ENCODE measurements at places on chromosomes 2 and 18. TPM values are rescaled to one million over a fixed set of nuclear protein-coding genes. Genes with fewer than 3 reads are reported as not detected.

The AQP12A gene
- total RNA-seq = not detected

The ZNF516 gene
- total RNA-seq = 24.3 TPM

The RNF138 gene
- 26.0 TPM for total RNA-seq

The MEIS1 gene
- total RNA-seq = 144 TPM

The GORASP2 gene
- 51.4 TPM for total RNA-seq

The MAPK4 gene
- total RNA-seq = 16.1 TPM

The STARD6 gene
- not detected for total RNA-seq

The WDR33 gene
- total RNA-seq = 45.1 TPM

The CCDC102B gene
- 10.0 TPM for total RNA-seq

The RAMP1 gene
- 419 TPM for total RNA-seq

The BMP10 gene
- total RNA-seq = not detected

The GAREM1 gene
- total RNA-seq = 7.1 TPM

The ADGRF3 gene
- not detected for total RNA-seq

The COLEC11 gene
- total RNA-seq = 2.9 TPM

The RUFY4 gene
- total RNA-seq = 0.55 TPM

The ITGA6 gene
- total RNA-seq = 21.6 TPM

The ABCG8 gene
- total RNA-seq = not detected

The TTC31 gene
- 23.4 TPM for total RNA-seq

The KLHL29 gene
- total RNA-seq = 18.8 TPM

The RGPD6 gene
- 44.6 TPM for total RNA-seq

The GRB14 gene
- total RNA-seq = 19.8 TPM

The DNAJC5G gene
- not detected for total RNA-seq

The CNDP1 gene
- total RNA-seq = not detected

The PLCD4 gene
- 42.4 TPM for total RNA-seq

The TUBB8B gene
- total RNA-seq = not detected

The MFSD2B gene
- not detected for total RNA-seq

The NPPC gene
- 1.9 TPM for total RNA-seq

The RTN4 gene
- 198 TPM for total RNA-seq

The EFHD1 gene
- total RNA-seq = 5.7 TPM

The HOXD13 gene
- total RNA-seq = 18.7 TPM

The RFTN2 gene
- total RNA-seq = 10.0 TPM

The MRO gene
- under 0.01 TPM for total RNA-seq

The IL18RAP gene
- not detected for total RNA-seq

The CIB4 gene
- total RNA-seq = not detected

The PRSS56 gene
- total RNA-seq = not detected

The EPHA4 gene
- 50.7 TPM for total RNA-seq

The LOXL3 gene
- total RNA-seq = 7.8 TPM

The GPAT2 gene
- 1.8 TPM for total RNA-seq

The CHRNG gene
- not detected for total RNA-seq

The NOP58 gene
- 41.3 TPM for total RNA-seq

The NTSR2 gene
- not detected for total RNA-seq
